ENCODE measurements at places on chromosomes 12 and 14. TPM values are rescaled to one million over a fixed set of nuclear protein-coding genes. Genes with fewer than 3 reads are reported as not detected.
A peak's percentile ranks its signal among the peaks of the same experiment; 100 is the strongest.

Gene SLC8A3
- total RNA-seq, result not detected

Gene CLEC6A
- not detected for total RNA-seq

Gene PNP
- total RNA-seq, result 23.6 TPM

Gene HOXC10
- not detected for total RNA-seq

Gene GPR137C
- total RNA-seq, result 0.89 TPM

Gene WSCD2
- not detected for total RNA-seq

Gene SBNO1
- total RNA-seq, result 19.1 TPM

Gene KRT71
- total RNA-seq, result not detected

Gene APOF
- total RNA-seq, result not detected

Gene KCNA1
- total RNA-seq, result not detected

Gene SUPT16H
- 61.7 TPM for total RNA-seq

Gene KLRD1
- 0.11 TPM for total RNA-seq

Gene DPF3
- total RNA-seq, result 7.9 TPM

Gene RAPGEF3
- total RNA-seq, result 3.7 TPM

Gene RTL1
- total RNA-seq, result not detected

Gene FOXG1
- not detected for total RNA-seq

Gene TBX5
- 23.9 TPM for total RNA-seq

DNA sequence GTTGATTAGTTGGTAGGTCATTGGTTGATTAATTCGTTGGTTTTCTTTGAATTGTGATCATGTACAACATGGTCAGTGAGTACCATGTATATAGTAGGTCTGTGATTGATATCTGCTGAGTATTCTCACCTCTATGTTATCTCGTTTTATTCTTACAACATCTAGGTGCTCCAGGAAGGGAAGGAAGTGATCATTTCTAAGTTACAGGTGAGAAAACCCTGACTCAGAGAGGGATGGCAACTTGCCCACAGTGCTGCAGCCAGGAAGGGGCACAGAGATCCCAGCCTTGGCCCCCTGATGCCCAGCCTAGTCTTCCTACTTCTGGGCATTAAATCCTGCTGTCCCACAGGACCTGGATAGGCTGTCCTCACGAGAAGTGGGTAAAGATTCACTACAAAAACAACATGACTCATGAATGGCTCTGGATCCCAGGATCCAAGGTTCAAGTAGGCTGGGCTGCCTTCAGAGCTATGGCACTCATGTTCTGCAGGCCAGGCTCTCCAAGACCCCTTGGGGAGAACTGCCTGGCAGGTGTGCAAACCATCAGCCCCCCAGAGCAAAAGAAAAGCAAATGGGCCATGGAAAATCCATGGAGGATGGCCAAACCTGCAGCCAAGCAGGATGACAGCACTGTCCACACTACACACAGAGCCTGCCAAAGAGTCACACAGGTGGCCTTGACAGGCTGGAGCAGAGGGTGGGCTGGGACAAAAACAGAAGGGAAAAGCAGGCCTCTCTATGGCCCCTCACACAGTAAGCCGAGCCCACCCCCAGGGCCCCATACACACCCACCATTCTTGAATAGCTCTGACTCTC lies 146.2 kb downstream of the BCL11B start:
- no peak for DNase-seq

GRCh38 chr14:91417120-91417982 lies at the start of gene CCDC88C:
Gene CCDC88C (minus strand): TSS chr14:91417820. CDS start chr14:91417690, 130 bp downstream.
- DNase-seq, result peak; percentile 34

DNA sequence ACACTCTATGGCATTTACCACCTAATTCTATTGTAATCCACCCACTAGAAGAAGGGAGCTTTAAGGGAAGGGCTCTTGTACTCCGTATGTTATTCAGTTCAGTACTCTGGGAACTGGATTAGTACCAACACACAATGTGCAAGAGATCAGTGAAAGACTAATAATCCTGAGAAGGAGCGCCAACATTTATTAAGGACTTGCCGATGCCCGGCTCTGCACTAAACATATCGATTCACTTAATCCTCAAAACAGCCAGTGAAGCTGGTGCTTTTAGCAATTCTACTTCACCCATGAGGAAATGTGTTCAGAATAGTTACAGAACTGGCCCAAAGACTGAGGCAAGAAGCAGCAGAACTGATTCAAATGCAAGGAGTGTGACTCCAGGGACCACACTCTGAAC lies 80.9 kb downstream of the RPS6KA5 start:
- no peak for DNase-seq

GRCh38 chr12:62269464-62270228 lies 9.4 kb downstream of the USP15 start:
- no peak for DNase-seq

- peak; percentile 32 for DNase-seq
Measured at GRCh38 chr12:132596016-132596415, 14.4 kb downstream of the LRCOL1 start.

DNA sequence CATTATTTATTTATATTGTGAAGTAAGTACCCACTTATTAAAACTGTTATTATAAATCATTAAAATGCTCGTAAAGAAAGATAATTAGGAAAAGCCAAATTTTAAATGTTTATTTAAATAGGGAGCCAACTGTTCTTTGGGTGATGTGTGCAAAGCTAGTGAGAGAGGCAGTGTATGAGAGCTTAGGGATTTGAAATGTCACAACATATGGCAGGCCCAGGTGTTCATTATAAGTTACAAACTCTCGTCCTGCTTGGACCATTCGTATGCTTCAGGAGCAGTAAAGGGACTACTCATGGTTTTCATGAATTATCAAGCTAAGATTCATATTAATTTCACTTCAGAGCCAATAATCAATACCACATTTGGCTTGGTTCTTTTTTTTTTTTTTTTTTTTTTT lies 154.5 kb downstream of the TGFB3 start:
- DNase-seq, result no peak

DNA sequence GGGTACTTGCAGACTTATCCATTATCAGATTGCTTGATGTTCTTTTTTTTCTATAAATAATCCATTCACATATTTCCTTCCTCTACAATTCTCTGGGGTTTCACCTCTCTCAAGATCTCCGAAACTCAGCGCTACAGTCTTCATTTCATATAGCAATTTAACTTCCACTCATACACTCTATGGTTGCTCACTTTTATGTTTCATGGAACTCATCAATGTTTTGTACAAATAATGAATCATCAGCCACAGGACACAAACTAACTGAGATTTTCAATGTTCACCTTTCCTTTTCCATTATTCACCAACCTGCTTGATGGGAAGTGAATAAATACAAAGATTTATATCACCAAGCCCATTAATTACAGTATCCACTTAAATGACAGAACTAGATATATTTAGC lies 534.7 kb downstream of the LRFN5 start:
- DNase-seq, result peak; percentile 31

GRCh38 chr12:45354399-45354798 lies 138.5 kb downstream of the ANO6 start:
- DNase-seq, result no peak

- DNase-seq, result peak; percentile 27
Measured at GRCh38 chr12:51863933-51864832, 15.7 kb upstream of the FIGNL2 start.

DNA sequence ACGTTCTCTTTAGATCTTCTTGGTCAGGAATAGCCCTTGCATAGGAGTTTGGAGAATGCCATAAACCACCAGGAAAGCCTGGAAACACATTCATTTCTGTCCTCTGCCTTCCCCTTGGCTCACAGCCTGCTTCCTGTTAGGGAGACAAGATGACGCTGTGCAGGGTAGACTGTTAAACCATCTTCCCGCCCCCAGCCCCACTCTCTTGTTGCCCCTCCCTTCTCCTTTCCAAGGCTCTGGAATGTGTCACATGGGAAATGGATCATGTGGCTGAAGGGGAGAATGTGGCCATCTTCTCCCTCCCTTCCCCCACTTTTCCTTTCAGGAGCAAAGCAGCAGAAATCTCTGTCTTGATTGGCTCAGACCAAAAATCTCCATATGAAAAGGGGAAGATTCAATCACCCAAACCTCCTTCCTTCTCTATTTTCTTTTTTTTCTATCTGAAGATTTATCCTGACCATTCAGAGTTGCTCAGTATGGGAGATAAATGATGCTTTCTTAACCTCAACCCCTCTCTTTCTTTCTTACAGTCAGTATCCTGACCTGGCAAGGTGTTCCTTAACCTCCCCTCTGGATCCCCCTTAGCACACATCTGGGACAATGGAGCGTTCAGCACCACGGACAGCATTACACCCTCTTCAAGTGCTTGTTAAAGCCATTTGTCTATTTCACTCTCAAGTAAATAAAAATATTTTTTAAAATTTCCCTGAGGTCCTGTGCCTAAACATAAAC lies 11.4 kb downstream of the GPR19 start:
- DNase-seq, result peak; percentile 60

GRCh38 chr12:32120419-32120818 lies 13.8 kb downstream of the BICD1 start:
- no peak for DNase-seq

- no peak for DNase-seq
Measured at GRCh38 chr14:49849213-49849847, 3.3 kb downstream of the NEMF start.

- no peak for DNase-seq
Measured at GRCh38 chr14:103192246-103192840, 69.1 kb downstream of the TNFAIP2 start.

DNA sequence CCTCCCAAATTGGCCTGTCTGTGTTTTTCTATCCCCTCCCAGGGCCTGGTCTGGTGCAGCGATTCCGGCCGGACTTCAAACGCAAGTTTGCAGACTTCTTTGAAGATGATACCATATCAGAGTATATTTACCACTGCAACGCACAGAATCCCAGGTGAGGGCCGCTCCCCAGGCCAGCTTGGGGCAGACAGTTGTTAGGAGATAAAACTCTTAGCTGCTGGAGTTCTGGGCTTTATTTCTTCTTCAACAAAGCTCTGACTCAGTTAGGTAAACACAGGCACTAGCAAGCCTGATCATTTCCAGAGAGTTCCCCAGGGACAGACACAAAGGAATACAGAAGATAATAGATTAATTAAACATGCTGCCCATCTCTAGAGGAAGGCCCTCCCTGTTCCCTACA lies 8.3 kb downstream of the ABHD4 start:
- no peak for DNase-seq

GRCh38 chr12:100857418-100857817 lies 62.8 kb downstream of the ANO4 start:
- DNase-seq, result no peak

DNA sequence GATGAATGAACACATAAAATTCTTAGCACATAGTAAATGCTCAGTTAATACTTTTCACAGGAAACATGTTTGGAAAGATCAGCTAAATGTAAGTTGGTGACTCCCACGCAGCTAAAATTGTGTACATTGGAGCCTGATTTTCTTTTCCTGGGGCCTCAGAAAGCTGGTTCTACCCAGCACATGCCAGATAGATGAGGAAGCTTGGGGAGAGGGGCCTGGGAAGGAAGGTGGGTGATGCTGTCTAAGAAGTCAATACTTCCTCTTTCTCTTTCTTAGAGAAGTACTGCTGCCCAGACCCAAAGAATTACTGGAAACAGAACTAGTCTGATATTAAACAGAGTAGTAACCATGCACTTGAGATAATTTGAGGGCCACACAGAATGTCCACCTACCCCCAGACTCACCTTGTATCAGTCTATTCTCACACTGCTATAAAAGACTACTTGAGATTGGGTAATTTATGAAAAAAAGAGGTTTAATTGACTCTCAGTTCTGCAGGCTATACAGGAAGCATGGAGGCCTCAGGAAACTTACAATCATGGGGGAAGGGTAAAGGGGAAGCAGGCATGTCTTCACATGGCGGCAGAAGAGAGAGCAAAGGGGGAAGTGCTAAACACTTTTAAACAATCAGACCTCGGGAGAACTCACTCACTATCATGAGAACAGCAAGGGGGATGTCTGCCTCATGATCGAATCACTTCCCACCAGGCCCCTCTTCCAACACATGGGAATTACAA lies 123.3 kb upstream of the MED13L start:
- DNase-seq, result no peak

DNA sequence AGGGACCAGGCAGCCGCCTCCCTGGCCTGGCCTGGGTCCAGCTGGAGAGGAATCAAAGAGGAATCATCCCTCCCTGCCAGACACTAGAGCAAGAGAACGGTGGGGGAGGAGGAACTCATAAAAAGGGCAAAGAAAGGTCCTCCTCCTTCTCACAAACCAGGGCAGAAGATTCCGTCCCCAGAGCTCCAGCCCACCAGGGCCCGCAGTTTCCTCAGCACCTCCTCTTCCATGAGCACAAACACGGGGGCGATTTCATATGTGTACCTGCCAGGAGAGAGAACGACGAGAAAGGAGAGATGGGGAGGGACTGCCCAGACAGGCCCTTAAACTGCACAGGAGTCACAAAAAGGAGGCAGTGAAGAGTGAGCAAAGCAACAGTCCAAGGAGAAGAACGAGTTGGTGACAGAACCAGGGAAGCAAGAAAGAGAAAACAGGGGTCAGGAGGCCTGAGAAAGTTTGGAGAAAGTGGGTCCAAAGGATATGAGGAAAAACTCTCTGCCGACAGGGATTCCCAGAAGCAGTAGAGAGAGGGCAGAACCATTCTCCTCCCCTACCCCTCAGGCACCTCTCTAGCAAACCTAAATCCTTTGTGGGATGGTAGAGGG lies 8.7 kb upstream of the ZNF740 start:
- DNase-seq, result no peak

- DNase-seq, result peak; percentile 7
Measured at GRCh38 chr14:89085231-89085731, 260.8 kb downstream of the TTC8 start.

GRCh38 chr14:106269029-106269428 lies 742.6 kb downstream of the TMEM121 start:
- no peak for DNase-seq

- peak; percentile 30 for DNase-seq
Measured at GRCh38 chr14:68672609-68673285, 120.1 kb downstream of the ZFP36L1 start.

- no peak for DNase-seq
Measured at GRCh38 chr12:17108877-17109541, 503.0 kb upstream of the LMO3 start.

- DNase-seq, result no peak
Measured at GRCh38 chr12:3920351-3921150, 47.4 kb upstream of the PARP11 start.

DNA sequence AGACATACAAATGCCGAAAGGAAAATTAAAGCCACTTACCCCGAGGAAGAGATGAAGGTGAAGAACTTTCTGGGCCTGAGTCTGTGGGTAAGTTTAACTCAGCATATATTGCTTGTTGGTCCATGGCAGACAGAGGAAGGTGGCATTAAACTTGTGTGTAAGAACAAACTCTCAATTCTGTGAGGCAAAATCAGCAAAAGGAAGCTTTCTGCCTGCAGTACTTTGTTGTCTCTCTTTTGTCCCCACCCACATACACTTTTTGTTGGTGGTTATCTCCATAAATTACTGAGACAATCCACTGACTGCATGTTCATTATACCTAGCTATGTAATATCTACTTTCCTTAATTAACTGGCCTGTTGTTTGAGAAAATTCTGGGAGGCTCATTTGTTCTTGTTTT lies at the start of gene KLRB1:
Gene KLRB1, minus strand, starts transcription at position 201 of the 400 bp plus-strand sequence. Its CDS starts 77 bp downstream, at position 124.
- no peak for DNase-seq

DNA sequence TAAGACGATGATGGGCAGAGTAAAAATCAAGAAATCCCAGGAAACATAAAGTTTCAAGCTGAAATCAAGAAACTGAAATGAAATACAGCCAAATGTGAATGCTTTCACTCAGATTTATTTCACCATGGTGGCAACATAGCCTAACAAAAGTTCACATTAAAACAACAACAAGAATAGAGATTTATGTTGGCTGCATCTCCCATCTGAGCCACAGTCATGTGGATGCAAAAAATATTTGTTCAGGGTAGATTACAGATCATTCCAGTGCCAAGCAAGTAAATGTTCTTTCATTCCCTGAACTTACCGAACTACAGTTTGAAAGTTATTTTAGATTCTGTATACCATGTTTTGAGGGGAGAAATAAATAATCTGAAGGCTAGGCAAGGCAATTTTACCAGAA lies 159.9 kb upstream of the TMTC1 start:
- no peak for DNase-seq

GRCh38 chr12:19546611-19547162 lies 107.4 kb downstream of the AEBP2 start:
- peak; percentile 64 for DNase-seq
